Left lung (tissue), 14 donors: ENCODE measurements at places on chromosomes 1 and 21. TPM values are rescaled to one million over a fixed set of nuclear protein-coding genes. Genes with fewer than 3 reads are reported as not detected.

SLAMF7 gene
- 0.98 TPM for polyA plus RNA-seq

KRTAP19-1 gene
- polyA plus RNA-seq = not detected

SPATA45 gene
- 0.89 TPM for polyA plus RNA-seq

RIPPLY3 gene
- polyA plus RNA-seq = 2.3 TPM

SPATA21 gene
- 0.46 TPM for polyA plus RNA-seq

ALX3 gene
- not detected for polyA plus RNA-seq

C1orf146 gene
- polyA plus RNA-seq = 0.24 TPM

CTTNBP2NL gene
- polyA plus RNA-seq = 35.0 TPM

SAMSN1 gene
- polyA plus RNA-seq = 1.7 TPM

GRCh38 chr1:29800120-29800519 lies 563.8 kb downstream of the PTPRU start:
- no peak for DNase-seq

- DNase-seq = no peak
These were observed 46.2 kb upstream of the KCNE1 start for GRCh38 chr21:34558166-34558565.

DNA sequence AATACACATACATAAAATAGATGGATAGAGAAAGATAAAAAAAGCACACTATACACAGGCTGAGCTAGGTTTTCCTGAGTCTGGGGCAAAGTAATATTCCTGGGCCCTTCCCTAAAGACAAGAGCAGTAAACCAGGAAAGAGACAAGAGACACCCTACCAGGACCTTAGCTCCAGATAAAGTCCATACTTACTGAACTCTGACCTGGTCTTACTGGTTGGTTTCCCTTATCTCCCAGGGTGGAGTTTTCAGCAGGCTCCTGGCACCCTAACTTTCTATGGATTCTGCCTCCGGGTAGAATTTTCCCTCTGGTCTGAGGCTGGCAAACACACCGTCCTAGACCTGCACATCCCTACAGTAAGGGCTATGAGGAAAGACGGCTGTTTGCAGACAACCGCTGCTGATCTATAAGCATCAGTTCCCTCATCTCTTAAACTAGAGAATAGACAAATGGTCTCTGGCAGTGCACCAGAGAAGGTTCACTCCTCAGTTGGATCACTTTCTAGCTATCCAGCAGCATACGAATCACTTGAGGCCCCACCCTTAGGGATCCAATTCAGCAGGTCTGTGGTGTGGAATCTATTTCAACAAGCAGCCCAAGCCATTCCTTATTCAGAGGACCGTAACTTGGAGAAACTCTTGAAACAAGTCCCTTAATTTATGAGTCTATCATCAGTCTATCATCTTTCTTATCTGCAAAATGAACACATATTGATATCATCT lies 52.0 kb downstream of the ARHGEF11 start:
- DNase-seq = no peak

- DNase-seq = no peak
These were observed 143.8 kb downstream of the TNFSF18 start for GRCh38 chr1:172906778-172907592.

GRCh38 chr1:161391611-161392010 lies 23.9 kb upstream of the CFAP126 start:
- DNase-seq = no peak

- no peak for DNase-seq
These were observed 83.9 kb downstream of the MT1HL1 start for GRCh38 chr1:236920286-236920894.

DNA sequence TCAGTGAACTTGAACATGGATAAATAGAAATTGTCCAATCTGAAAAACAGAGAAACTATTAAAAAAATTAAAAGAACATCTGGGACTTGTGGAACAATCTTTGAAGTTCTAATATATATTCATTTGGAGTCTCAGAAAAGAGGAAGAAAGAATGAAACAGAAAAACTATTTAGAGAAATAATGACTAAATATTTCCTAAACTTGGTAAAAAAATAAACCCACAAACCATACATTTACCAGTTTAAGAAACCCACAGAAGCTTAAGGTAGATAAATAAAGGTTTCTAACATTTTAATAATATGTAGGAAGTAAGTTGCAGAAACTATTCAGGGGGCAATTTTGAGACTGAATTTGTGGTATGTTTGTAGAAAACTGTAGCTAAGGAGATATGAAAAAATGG lies 437.8 kb downstream of the PTBP2 start:
- DNase-seq = no peak

- DNase-seq = peak; percentile 18
These were observed 59.4 kb downstream of the NRIP1 start for GRCh38 chr21:15005391-15005790.

- DNase-seq = no peak
These were observed 7.4 kb downstream of the HMCN1 start for GRCh38 chr1:185741551-185741950.

DNA sequence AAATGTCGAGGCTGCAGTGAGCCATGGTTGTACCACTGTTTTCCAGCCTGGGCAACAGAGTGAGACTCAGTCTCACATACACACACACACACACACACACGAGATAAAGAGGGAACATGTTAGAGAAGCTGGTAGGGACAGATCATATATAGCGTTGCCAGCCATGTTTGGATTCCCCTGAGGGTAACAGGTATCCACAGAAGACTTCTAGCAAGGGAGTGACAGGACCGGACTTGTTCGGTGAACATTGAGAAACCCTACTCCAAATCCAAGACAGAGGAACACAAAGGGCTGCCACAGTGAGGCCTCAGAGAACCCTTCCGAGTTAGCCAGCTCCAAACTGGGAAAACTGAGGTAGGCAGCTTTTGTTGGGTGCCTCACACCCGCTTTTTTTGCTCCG lies 3.7 kb upstream of the SARS1 start:
- DNase-seq = no peak

DNA sequence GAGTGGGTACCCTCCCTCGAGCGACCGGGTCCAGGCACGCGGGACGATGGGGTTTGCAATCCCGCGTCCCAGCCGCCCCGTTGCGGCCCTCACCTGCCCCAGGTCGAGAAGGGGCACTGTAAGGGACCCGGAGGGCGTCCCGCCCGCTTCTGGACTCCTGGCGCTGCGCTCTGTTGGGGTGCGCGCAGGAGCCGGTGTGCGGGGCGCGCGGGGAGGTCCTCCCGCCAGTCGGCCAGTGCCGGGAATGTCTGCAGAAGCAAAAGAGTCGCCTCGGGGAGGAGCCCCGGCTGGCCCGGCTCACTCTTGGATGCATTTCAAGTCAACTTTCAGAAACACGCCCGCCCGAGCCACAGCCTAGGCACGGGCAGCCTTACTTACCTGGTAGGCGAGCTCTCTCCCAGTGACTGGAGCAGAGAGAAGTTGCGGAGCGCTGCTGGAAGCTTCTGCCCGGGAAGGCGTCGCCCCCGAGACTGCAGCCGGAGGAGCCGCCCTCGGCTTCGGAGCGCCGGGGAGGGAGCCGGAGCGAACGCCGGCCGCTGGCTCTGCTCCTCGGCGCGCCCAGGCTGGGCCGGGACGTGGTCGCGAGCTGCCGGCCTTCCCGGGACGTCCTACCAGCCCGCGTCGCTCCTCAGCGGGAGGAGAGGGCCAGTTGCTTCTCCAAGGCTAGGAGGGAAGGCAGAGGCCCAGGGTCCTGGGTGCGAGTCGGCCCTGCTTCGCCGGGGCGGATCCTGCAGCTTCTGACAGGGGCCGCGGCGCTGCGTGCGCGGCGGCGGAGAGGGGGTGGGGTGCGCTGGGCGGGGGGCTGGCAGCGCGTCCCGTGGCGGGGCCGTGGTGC lies at the start of gene LMX1A:
Gene LMX1A (minus strand): TSS at position 739 of the 835 bp plus-strand sequence. CDS start 1,156 bp downstream, outside the sequence.
- no peak for DNase-seq

DNA sequence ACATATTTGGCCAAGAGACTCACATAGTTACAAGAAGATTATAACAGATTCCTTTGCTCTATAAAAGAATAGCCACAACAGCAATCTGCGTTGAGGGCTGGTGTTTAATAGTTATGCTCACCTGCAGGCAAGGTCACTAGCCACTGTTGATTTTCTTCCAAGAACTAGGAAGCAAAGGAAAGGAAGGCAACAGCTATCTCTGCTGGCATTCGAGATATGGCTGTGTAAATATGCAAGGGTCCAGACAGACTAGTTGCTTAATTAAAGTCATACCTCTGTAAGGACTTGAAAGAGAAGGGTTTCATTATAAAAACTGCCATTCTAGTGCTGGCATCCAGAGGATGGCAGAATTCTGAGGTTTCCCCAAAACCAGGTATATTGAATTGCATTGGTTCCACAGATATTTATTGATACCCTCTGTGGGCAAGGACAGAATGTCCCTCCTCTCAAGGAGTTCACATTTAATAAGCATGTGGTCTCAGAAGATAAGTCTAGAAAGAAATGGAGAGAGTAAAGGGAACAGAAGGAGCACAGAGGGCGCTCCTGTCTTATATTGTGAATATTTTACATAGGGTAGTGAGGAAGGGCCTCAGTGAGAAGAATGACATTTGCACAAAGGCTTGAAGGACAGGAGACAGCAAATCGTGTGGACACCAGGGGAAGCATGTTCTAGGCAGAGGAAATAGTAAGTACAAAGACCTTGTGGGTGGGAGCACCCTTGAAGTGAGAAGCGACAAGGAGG lies 23.6 kb upstream of the PLEKHA6 start:
- no peak for DNase-seq

- DNase-seq = no peak
These were observed 140.4 kb downstream of the BRINP2 start for GRCh38 chr1:177311111-177311510.

- peak; percentile 71 for DNase-seq
These were observed 22.1 kb upstream of the COL16A1 start for GRCh38 chr1:31725777-31726535.

- no peak for DNase-seq
These were observed 386.5 kb upstream of the BRINP3 start for GRCh38 chr1:190864013-190864641.

DNA sequence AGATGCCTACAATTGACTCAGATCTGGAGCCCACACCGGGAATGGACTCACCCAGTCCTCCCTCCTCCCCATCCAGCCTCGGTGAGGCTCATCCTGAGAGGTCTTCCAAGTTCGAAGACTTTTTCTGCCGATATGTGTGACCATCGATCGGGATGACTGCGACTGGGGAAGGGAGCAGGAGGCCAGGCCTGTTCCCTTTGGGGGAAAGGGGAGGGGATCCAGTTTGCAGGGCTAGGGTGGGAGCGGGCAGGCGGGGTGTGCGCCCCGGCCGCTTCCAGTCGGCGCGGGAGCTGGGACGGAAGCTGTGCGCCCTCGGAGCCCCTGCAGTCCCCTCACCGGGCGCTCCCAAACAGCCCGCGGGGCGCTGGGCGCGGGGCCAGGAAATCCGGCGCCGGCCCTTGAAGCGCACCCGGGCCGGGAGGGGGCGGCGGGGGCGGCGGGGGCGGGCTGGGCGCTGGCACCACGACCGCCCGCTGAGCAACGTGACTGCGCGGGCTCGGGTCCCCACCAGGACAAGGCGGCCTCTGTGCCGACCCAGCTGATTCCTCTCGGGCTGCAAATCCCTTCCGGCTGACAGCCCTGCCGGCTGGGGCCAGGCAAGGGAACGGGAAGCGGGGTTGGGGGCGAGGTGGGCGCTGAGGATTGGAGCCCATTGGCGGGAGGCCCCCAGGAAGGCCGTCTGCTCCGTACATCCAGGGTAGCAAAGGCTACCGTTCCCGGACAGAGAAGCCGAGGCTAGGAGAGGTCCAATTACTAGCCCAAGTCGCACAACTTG lies 103.9 kb downstream of the EBNA1BP2 start:
- DNase-seq = peak; percentile 67

DNA sequence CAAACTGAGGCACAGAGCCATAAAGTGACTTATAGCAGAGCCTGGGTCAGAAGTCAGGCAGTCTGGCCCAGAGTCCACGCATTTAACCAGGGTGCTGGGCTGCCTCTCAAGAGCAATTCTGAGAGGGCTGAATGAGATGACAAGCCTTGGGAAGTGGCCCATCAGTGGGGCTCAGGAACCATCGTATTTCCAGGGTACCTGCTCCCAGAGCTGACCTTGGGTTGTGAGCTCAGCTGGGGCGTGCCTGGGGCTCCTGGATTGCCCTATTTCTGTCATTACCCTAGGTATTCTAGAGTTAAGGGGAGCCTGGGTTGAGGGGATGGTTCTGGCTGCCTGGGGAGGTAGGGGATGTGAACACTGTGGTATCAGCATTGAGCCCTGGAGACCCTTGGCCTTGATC lies 49.4 kb downstream of the LGR6 start:
- DNase-seq = no peak

GRCh38 chr21:41509733-41510132 lies 1.8 kb upstream of the TMPRSS2 start:
- no peak for DNase-seq

DNA sequence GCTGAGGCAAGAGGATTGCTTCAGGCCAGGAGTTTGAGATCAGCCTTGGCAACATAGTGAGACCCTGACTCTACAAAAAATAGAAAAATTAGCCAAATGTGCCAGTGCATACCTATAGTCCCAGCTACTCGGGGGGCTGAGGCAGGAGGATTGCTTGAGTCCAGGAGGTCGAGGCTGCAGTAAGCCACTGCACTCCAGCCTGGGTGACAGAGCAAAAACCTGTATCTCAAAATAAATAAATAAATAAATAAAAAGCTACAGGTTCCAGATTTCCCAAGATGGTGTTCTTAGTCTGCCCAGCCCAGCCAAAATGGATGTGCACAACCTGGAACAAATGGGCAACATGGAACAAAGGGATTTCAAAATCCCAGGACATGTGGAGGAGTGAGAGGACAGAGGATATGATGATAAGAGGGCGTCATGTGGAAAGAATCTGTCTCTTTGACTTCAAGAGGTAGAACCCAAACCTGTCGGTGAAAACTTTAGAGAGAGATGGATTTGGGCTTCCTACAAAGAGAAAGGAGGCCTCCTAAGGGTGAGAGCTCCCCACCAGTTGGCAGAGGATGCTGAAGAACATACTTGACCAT lies 3.2 kb downstream of the EDARADD start:
- DNase-seq = no peak

DNA sequence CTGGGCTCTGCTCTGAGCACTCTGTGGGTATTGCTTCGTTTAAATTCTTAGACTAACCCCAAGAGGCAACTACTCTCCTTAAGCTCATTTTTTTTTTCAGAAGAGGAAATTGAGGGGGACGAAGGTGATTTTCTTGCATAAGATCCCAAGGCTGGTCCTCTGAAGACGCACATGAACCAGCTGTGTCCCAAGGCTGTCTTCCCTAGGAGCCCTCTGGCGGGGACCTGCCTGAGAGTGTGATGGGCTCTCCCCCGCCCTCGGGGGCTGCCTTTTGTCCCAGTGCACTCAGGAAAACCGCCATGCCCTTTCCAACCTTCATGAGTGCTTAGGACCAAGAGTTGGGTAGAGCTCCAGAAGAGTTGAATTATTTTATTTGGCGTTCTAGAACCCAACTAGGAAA lies 21.7 kb downstream of the UMODL1 start:
- DNase-seq = peak; percentile 22

DNA sequence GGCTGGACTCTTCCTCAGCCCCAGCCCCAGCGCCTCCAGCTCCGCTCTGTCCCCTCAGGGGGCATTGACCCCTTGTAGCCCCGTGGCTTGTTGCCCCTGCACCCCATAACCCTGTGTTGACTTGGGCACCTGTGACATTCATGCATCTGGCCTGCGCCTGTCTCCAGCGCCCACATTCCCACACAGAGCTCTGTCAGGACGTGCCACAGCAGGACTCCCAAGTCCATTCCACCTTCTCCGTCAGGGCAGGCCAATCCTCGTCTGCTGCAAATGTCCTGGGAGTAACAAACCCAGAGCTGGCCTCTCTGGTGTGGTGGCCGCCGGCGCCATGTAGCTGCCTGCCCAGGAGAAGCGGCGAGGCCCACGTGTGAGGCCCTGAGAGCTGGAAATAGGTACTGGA lies 60.6 kb downstream of the AGPAT3 start:
- DNase-seq = no peak
